ENCODE measurements at places on chromosomes 3 and 15.

DNA sequence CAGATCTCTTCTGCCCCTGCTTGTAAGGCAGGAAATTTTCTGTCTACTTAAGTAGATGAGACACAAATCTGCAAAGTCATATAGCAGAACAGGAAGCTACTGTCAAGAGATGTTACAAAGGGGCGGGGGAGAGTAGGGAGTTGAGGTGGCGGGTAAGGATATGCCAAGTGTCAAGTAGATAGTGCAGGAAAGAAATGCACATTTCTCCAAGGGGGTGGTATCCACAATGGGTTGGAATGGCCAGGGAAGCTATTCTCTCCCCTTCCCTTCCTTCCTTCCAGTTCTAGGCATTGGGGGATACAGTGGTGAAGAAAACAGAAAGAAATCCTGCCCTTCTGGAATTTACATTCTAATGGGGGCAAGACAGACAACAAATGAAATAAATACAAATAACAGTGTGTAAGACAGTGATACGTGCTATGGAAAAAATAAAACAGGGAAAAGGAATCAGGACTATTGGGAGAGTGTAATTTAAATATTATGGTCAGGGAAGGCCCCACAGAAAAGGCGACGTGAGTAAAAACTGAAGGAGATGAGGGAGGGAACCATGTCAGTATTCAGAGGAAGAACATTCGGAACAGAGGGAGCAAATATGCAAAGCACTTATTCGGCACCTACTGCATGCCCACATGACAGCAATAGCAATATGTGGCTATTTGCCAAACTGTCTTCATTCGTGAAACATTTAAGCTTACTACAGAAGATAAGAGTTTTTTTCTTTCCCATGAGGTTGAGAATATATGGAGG, 42.8 kb upstream of the RNU6-1 start:
- DNase-seq = no peak

DNA sequence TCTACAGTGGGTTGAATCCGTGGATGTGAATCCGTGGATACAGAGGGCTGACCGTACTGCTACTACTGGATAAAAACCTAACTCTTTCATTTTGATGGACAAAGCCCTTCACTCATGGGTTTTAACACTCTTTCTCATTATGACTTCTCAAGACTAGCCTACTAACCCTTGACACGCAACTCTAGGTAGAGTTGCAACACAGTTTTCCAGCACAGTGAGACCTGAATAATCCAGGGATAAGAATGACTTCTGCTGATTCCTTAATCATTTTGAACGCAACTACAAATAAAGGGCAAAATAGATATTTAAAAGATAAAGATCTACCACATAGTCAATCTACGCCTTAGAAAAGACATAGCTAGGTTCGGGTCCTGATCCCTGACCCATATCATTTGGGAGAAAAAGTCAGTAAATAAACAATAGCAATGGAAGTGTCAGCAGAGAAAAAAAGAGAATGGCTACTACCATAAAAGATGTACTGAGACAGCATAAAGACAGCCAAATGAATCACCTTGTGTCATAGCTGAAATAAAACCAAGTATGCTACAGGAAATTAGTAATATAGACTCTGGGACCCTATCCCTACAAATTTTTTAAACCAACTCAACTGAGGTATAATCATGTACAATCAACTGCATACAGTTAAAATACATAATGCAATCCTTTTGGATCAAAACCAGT, 87.6 kb downstream of the DPH6 start:
- DNase-seq = no peak

- DNase-seq = no peak
These were observed 49.5 kb downstream of the OCA2 start for GRCh38 chr15:28049581-28049980.

- DNase-seq = no peak
These were observed 10.2 kb downstream of the TRA2B start for GRCh38 chr3:185927501-185928200.

- DNase-seq = no peak
These were observed 400.2 kb upstream of the RORA start for GRCh38 chr15:61629269-61629668.

GRCh38 chr3:71517271-71517791, 66.2 kb downstream of the FOXP1 start:
- DNase-seq = no peak
